Breast epithelium (tissue), 4 donors: ENCODE measurements at places on chromosomes 7 and 10.

GRCh38 chr10:103775776-103776175 lies 79.6 kb downstream of the SH3PXD2A start:
- DNase-seq: no peak

- DNase-seq: no peak
Measured at GRCh38 chr10:3827266-3827665, 42.3 kb upstream of the KLF6 start.

DNA sequence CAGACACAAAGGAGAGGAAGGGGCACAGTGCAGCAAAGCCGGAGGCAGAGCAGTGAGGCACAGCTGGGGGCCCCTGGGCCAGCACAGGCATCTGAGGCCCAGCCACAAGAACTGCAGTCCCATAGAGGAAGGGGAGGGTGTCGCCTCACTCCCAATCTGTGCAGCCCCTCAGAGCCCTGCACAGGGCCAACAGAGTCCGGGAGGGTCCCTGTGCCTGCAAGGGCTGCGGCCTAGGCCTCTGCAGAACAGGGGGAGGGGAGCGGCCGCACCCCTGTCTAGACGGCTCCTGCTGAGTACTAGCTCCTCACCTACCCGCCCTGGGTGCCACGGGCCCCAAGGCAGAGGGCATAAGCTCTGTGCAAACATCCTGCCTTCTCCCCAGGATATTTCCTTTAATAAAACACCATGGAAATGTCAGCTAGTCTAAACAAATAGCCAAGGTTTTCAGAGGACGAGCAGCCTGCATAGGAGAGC lies 32.4 kb upstream of the RET start:
- DNase-seq: no peak

DNA sequence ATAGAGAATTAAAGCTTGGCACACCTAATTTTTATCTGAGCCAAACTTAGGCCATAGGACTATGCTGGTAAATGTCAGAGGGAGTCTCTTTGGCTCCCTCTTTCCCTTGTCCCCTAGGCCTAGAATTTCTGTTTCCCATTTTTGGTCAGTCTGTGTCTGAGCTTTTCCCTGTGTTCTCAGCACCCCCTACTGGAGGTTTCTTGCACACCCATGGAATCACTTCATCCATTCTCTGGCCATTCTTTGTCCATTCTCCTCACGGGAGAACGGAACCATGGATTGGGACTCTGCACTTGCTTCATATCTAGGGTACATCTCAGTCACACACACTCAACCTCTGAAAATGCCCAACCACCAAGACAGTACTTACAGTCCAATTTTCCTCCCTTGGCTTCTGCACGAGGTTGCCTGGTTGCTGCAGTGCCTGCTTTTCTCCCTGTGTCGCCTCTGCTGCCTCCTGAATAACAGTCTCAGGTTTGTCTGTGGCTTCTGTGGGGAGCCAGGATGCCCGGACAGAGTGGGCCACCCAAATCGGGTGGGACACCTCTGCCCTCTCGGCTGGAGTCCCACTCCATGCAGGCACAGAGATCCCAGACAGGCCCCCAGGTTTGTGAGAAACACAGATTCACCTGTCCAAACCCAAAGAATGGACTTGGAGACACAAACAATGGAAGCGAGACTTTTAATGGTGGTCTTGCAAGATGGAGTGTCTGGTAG lies 35.1 kb upstream of the DNAH11 start:
- no peak for DNase-seq
